ENCODE measurements at places on chromosomes 2 and 18.

- no peak for DNase-seq
Measured at GRCh38 chr2:183963609-183964008, 634.7 kb upstream of the ZNF804A start.

DNA sequence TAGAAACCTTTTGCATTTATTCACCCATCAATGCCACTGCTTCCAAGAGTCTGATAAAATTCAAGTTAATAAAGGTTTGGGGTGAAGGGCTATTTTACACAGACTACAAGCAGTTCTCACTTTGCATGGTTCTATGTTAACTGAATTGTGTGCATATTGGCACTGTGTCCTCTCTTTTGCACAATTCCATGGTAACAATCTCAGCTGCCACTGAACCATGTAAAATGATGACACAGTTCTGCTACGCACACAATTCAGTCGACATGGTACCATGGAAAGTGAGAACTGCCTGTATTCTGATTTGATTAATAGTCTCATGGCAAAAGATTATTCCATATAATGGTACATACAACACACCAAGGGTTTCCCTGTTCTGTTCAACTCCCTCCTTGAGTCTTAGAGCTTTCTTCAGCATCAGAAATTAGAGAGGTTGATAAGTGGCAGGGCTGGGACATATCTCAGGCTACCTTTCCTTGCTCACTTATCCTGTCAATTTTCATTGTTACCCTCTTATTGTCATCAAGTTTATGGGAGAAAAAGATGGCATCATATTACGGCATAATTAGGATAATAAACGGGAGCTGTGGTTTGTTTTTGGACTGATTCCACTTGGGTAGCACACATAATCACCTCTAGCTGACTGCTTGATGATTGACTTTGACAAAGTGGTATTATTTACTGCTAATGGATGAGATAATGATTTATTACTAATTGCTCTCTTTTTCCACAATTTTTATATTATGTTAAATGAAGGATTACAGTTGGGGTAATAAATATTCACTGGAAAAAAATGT is 139.3 kb upstream of the CREB1 start:
- no peak for DNase-seq

DNA sequence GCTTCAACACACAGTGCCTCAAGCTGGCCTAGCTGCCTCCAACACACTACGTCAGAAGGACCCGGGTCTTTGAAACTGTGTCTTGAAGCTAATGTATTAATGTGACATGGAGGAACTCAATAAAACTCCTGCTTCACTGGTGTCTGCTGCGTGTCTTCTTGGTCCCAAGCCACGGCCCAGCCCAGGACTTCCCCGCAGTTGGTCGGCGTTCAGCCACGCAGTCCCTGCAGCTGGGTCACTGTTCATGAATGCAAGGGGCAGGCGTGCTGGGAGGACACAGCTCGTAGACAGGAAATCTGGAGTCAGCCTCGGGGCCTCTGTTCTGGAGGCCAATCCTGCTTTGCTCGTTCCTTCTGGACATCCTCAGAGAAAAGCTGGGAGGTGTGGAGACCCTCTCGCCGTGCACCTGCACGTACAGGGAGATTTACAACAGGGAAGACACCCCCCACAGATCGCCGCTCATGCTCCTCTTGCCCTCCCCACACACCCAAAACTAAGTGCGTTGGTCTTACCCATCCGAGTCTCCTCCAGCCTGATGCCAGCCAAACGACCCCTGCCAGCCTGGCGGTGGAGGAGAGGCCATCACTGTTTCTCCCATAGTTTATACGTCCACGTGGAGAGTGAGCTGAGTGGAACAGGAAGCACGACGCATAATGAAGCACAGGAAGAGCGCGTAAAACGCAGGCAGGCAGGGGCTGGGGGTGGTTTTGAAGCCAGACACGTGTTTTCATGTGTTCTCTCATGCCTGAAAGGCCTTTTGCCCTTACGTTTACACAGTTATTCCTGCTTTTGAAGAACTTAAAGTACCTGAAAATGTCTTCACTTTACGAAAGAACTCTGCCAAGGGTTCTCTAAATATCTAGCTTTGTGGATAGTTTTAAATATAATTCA is 39.7 kb downstream of the ADI1 start:
- no peak for DNase-seq

GRCh38 chr2:120014226-120014980 is 1.5 kb downstream of the EPB41L5 start:
- no peak for DNase-seq

DNA sequence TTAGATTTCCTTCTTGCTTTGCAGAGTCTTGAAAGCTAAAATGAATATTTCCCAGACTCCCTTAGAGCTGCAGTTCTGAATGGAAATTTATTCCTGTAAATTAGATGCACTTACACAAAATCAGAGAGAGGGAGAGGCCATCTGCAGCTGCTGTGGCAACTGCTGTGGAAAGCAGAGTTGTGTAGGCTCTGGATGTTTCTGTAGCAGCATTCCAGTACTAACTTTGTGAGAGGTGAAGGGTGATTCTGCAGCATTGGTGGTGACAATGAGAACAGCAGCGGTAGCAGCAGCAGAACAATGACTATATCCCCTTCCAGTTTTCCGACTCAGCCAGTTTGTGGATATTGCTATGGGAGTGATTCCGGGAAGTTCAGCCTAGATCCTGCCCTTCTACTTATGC is 433.0 kb upstream of the REG3G start:
- DNase-seq, result no peak

GRCh38 chr18:72235422-72235821 is 308.7 kb downstream of the CBLN2 start:
- DNase-seq, result no peak

GRCh38 chr2:69177063-69177771 is 164.2 kb downstream of the ANTXR1 start:
- DNase-seq, result no peak

- DNase-seq, result no peak
Measured at GRCh38 chr2:190343089-190343535, 277 bp upstream of the INPP1 start.

DNA sequence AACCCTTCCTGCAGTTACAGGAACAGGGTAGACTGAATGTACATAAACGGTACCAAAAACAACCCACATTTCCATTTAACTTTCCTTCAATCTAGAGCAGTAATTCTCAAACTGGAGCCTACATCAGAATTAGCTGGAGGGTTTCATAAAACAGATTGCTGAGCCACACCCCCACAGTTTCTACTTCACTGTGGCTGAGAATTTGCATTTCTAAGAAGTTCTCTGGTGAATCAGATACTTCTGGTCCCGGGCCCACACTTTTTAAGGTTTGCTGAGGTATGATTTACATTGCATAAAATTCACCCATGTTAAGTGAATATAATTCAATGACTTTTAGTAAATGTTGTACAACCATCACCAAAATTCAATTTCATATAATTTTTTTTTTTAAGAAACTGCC is 113.7 kb downstream of the SRBD1 start:
- no peak for DNase-seq

DNA sequence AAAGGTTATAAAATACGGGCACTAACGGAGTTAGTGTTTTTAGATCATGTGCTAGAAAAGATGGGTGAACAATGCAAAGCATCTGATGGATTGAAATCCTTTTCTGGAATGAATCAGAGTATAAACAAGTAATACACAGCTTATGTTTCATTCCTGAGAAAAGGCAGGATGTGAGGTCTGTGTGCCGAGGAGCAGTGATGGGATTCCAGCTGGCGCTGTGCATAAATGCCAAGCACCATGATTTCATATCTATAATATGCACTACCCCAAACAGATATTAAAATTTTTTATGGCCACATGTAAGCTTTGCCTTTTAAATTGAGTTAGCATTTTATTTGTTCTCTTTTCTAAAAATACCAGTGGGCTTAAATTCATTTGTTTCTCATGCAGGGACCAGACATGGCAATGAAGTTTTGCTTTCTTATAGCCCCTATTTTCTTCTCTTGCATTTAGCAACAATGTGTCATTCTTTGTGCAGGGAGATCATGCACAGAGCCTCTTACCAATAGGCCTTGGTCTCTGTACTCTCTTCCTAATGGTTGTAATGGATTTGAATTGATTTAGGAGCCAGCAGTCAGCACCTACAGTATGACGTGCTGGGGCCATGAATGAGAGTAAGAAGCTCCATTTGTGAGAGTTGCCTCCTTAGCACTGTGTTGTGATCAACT is 323.9 kb downstream of the SLC8A1 start:
- DNase-seq, result no peak

DNA sequence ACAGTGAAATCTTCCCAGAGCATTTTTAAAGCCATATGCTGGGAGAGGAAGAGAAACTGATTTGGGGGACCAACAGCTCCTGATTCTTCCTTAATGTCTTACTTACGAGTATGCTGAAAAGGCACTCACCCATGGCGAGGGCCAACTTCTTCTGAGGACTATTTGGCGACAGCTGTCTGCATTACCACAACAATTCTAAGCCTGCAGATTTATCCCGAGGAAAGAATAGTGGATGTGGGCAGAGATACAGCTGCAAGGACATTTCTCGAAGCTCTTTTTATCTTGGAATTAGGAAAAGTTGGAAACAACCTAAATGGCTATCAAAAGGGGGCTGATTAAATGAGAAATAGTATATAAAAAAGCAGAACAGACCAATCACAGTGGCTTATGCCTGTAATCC is 40.3 kb upstream of the FHL2 start:
- DNase-seq, result no peak

GRCh38 chr2:168814939-168815907 is 12.8 kb downstream of the NOSTRIN start:
- DNase-seq, result no peak

DNA sequence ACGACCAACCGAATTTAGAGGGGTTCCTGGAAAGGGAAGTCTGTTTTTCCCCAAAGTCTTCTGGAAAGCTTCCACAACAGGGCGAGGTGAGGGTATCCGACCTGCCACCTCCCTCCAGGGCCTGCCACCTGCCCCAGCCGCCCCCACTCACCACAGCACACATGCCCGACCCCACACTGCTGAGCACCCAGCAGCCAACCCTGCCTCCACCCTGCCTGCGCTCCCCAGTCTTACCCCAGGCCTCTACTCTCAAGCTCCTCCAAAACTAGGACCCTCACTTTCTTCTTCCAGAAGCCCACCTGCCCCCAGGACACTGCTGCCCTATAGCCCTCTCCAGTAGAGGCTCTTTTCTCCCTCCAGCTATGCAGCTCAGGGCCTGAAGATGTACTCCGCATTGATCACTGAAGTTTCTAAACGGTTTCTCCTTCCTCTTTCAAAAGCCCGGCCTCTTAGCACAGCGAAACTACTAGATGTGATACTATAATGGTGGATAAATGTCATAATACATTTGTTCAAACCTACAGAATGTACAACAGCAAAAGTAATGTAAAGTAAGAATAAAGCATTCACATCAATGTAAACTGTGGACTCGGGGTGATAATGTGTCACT is 128.8 kb upstream of the SLC1A4 start:
- DNase-seq, result no peak

DNA sequence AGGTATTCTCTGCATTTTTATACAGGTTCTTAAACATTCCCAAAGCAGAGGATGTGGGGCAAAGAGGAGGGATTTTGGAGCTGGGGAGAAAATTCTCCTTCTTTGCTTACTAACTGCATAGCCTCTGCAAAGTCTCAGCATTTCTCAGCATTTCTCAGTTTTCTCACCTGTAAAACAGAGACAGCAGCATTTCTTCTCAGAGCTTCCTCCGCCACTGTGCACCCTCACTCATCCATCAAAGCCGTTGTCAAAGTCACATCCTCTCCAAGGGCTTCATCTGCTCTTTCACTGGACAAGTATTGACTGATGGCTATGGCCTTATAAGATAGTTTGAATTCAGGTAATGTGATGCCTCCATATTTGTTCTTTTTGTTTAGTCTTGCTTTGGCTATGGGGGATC is 17.4 kb downstream of the MYO7B start:
- no peak for DNase-seq

DNA sequence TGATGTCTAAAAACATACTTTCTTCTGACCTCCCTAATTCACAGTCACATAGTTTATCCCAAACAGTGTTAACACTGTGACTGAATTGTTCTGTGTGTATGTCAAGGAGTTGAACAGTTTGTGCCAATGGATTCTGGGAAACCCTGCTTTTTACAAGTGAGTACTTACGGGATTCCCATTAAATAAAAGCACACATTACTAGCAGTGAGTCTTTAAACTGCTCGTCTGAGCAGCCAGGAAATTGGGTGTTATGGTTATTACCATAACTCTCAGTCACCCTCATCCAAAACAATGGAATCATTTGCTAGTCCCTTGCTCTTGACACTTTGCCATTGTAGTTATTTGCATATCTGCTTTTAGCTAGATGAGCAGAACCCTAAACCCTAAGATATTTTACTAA is 209.1 kb downstream of the ZNF385B start:
- DNase-seq, result no peak

- DNase-seq, result no peak
Measured at GRCh38 chr2:38406597-38407110, 29.6 kb upstream of the ATL2 start.

DNA sequence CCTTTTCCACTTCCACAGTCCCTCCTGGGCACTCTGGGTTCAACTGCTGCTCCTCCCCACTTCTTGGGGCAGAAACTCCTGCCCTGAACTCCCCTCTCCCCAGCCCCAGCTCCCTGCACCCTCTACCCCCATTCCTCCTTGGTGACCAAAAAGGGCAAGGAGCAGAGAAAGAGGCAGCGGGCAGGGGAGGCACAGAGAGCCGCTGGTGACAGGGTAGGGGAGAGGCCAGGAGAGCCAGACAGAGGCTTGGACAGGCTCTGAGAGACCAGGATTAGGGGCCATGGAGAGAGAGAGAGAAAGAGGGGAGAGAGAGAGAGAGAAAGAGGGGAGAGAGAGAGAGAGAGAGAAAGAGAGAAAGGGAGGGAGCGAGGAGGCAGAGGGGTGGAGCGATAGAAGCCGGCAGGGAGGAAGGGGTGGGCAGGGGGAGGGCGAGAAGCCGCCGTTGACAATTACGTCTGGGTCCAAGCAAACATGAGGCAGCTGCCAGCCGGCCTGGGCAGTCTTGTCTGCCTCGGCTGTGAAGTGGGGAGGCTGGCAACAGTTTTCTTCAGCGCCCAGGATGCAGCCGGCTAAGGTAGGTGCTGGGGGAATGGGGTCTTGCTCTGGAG is at the start of gene KCNIP3:
TSS of gene KCNIP3 (plus strand) at position 468 of the 608 bp plus-strand sequence. CDS start at position 560, 92 bp downstream.
- no peak for DNase-seq

- DNase-seq, result no peak
Measured at GRCh38 chr2:121577381-121577780, 46.7 kb downstream of the RNU4ATAC start.

- no peak for DNase-seq
Measured at GRCh38 chr2:207475546-207475945, 54.2 kb upstream of the CREB1 start.

DNA sequence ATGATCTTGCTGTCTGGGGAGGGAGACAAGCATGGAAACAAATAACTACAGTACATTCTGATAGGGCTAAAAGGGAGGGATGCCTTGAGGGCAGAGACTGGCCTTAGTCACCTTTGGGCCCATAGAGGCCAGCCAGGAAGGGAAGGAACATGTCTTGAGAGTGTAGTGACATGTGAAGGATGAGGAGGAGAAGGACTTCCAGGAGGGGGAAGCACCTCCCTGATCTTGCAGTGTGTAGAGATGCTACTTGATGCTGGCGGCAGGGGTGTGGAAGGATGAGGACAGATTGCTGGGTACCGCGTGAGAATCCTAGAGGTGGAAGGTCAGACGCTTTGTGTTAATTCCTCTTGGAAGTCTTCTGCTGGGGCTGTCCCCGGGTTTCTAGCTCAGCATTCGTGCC is 13.1 kb downstream of the TET3 start:
- no peak for DNase-seq

All from stimulated activated CD8-positive, alpha-beta memory T cell treated with anti-CD3 and anti-CD28 coated beads, Interleukin-15, amount 100 ng/mL, for 24 hours (primary cell).